ENCODE measurements at places on chromosomes 6 and 20. TPM values are rescaled to one million over a fixed set of nuclear protein-coding genes. Genes with fewer than 3 reads are reported as not detected.

The TFAP2C gene
- 14.6 TPM for total RNA-seq

The LTB gene
- 0.32 TPM for total RNA-seq

The DSP gene
- total RNA-seq = 40.4 TPM

The GMPR gene
- 3.5 TPM for total RNA-seq

The SEL1L2 gene
- not detected for total RNA-seq

The ITPA gene
- total RNA-seq = 120 TPM

The TFAP2A gene
- total RNA-seq = 10.1 TPM

The CST9 gene
- not detected for total RNA-seq

The SENP6 gene
- total RNA-seq = 34.7 TPM

The IDH3B gene
- 131 TPM for total RNA-seq

The FAM217A gene
- total RNA-seq = not detected

The GTSF1L gene
- not detected for total RNA-seq

The BPIFA1 gene
- total RNA-seq = not detected

The LGSN gene
- 1.9 TPM for total RNA-seq

The CNPY3 gene
- total RNA-seq = 41.4 TPM

The BPIFB6 gene
- not detected for total RNA-seq

Measured in A549 treated with dexamethasone at 1 μM for 4 hours (cell line).